ENCODE measurements at places on chromosomes 11 and 22.

DNA sequence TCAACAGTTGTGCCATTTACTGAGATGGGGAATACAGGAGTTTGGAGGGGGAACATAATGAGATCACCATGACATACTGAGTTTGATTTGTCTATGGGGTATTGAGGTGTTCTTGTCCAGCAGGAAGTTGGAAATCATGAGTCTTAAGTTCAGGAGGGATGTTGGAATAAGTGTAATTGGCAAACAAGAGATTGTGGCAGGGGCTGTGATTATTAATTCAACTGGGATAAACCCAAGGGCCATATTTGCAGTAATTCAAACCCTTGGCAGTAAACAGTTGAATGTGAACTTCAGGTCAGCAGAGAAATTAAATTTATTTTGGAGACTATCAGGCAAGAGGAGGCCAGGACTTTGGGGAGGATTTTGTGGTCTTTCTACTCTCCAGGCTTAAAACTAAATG lies 33.4 kb downstream of the ADM start:
- no peak for DNase-seq

GRCh38 chr11:66292543-66293332 lies 1.0 kb downstream of the TMEM151A start:
- no peak for DNase-seq

DNA sequence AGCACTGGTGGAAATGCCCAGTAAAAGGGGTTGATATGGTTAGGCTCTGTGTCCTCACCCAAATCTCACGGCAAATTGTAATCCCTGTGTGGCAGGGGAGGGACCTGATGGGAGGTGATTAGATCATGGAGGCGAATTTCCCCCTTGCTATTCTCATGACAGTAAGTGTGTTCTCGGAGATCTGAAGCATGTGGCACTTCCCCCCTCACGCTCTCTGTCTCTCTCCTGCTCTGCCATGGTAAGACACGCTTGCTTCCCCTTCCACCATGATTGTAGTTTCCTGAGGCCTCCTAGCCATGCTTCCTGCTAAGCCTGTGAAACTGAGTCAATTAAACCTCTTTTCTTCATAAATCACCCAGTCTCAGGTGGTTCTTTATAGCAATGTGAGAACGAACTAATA lies 37.4 kb downstream of the PACSIN2 start:
- no peak for DNase-seq

DNA sequence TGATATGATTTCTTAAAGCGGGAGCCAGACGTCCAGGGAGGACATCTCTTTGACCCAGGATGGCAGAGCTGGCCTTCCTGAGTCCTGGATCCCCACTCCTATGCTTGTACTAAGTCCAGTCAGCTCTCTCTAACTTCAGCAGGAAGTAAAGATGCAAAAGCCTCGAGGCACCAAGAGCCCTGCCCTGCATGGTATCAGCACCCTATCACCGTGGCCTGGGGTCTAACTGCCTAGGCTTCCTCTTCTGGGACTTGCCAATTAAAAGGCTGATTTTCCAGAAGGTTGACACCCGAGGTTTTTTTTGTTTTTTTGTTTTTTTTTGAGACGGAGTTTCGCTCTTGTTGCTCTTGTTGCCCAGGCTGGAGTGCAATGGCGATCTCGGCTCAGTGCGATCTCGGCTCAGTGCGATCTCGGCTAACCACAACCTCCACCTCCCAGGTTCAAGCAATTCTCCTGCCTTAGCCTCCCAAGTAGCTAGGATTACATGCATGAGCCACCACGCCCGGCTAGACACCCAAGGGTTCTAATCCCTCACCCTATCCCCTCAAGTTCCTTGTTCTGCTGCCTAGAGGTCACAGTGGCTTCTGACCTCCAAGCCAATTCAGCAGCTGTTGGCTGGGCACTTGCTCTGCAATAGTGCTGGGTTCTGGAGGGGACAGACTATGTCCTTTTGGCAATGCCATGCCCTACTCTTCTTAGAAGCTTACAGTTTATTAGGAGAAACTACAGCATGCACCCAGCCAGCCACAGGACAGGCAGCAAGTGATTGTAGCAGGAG lies 50.6 kb upstream of the FTH1 start:
- no peak for DNase-seq

- no peak for DNase-seq
These were observed 15.4 kb upstream of the CASTOR1 start for GRCh38 chr22:30304495-30305244.

GRCh38 chr22:27580311-27580897 lies 221.2 kb downstream of the MN1 start:
- DNase-seq, result no peak

DNA sequence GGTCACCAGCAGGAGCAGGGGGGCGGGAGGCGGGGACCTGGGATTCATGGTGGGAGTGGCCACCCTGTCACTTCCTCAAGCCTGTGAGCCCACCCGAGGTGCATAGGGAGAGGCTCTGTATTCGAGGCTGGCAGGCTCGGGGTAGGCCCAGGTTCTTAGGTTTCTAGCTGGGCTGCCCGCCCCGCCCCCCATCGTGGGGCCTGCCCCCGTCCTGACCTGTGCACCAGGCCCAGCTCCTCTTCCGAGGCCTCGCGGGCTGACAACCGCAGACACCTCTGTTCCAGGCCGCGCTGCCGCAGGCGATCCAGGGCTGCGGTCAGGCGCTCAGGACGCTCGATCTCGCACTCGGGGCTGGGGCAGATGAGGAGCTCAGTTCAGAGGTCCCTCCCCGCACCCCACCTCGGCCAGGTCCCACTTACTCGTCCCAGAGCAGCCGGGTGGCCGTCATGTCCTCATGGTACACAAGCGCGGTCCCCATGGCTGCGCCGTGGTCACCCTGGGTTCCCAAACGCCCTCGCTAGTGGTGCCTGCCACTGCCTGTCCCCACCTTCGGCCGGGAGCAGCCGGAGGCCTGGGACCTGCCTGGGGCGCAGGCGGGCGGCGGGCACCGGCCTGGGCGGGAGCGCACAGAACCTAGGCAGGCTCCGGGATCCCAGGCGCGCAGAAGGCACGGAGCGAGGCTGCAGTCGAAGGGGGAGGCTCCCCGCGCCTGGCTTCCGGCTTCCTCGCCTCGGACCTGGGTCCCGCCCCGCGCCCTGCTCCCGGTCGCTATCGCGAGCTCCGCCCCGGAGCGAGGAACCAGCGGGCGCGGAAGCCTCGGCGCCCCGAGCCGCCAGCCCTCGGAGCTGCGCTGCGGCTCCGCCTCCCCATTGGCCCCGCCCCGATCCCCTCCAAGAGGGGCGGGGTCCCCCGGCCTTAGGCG lies at the start of gene HDAC10:
Gene HDAC10 (minus strand): TSS at position 711 of the 922 bp plus-strand sequence. CDS start 233 bp downstream, at position 478.
- DNase-seq, result no peak

DNA sequence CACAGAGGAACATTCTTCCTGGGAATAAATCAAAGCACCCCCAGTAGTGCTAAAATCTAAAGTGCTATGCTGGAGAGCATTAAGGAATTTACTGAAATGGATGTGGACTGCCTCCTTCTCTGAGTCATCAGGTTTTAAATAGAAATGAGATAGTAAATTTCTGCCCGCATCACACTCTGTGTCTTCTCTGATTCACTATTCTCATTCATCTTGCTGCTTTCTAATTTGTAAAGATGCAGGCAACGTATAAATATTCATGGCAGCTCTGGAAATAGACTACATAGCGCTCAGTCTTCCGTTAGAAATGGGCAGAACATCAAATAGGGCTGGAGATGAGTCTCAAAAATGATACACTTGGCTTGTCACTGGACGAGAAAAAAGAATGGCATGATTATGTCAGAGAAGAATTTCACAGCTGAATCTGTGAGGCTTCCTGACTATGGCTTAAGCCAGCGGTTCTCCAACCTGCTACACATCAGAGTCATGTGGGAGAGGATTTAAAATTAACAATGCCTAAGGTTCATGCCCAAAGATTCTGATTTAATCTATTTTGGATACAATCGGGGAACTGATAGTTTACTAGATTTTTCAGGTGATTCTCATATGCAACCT lies 178.2 kb downstream of the LRRC4C start:
- no peak for DNase-seq

- no peak for DNase-seq
These were observed 62.2 kb upstream of the SOX6 start for GRCh38 chr11:16418428-16419097.

GRCh38 chr22:21766691-21767462 lies 31.3 kb upstream of the YPEL1 start:
- DNase-seq, result no peak

- DNase-seq, result no peak
These were observed 23.1 kb downstream of the POLR3H start for GRCh38 chr22:41521126-41521525.

DNA sequence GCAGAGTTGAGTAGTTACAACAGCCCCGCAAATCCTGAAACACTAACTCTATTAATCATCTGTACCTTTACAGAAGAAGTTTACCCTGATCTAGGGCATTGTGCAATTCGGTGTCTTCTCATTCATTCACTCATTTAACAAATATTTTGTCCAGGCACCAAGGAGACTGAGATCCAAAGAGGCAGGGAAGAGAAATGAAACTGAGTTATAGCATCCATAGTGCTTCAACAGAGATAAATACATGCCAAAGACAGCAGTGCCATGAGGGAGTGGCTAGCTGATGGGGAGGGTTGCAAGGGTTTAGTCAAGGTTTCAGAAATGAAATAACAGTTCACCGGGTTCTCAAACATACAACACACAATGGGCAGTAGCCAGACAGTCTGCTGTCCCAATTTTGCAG lies 40.2 kb upstream of the MTNR1B start:
- no peak for DNase-seq

- no peak for DNase-seq
These were observed 13.3 kb upstream of the RASL10A start for GRCh38 chr22:29328566-29329500.

DNA sequence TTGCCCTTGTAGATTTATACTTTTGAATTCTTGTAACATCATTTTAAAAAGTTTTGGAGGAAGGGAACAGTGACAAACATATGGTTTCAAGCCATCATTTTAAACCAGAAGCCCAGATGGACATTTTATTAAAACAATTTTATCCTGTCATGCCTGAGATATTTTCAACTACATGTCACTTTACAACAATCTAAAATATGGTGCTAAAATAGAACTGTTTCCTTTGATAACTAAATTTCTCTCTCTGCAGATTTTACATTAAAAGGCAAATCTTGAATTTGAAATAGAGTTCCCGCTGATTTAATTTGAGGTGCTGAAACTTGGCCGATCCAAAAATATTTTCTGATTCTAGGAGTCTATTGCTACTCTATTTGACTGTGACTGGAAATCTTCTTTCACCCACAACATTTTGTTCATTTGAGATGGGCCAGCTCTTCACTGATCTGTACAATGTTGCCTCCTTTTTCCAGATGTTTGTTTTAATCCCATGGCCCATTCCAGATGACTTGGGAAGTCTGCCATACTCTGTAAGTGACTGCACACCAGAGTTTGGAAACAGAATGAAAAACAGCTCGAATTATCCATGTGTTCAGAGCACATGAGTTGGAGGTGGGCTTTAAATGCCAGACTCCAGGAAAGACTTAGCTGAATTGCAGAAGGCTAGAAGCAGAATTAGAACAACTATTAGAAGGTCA lies 402.5 kb downstream of the TMEM135 start:
- DNase-seq, result no peak

GRCh38 chr11:17739945-17740338 lies 5.4 kb downstream of the KCNC1 start:
- DNase-seq, result no peak

- no peak for DNase-seq
These were observed 30.8 kb upstream of the SLC22A12 start for GRCh38 chr11:64560139-64560771.

DNA sequence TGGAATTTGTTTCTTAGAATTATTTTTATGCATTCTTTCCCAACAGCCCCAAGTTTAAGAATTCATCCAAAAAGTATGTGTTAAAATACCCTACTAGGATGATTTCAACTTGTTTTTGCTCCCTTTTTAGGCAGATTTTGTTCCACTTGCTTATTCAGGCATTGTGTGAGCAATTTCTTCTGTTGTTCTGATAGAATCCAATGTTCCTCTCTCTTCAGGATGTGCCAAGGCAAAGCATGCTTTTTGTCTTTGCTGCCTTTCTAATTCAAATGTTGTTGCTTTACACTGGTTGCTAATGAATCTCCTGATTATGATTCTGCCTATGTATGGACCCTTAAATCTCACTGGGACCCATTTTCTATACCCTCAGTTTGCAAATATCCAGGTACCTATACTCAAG lies 131.2 kb upstream of the ARHGAP42 start:
- DNase-seq, result no peak

DNA sequence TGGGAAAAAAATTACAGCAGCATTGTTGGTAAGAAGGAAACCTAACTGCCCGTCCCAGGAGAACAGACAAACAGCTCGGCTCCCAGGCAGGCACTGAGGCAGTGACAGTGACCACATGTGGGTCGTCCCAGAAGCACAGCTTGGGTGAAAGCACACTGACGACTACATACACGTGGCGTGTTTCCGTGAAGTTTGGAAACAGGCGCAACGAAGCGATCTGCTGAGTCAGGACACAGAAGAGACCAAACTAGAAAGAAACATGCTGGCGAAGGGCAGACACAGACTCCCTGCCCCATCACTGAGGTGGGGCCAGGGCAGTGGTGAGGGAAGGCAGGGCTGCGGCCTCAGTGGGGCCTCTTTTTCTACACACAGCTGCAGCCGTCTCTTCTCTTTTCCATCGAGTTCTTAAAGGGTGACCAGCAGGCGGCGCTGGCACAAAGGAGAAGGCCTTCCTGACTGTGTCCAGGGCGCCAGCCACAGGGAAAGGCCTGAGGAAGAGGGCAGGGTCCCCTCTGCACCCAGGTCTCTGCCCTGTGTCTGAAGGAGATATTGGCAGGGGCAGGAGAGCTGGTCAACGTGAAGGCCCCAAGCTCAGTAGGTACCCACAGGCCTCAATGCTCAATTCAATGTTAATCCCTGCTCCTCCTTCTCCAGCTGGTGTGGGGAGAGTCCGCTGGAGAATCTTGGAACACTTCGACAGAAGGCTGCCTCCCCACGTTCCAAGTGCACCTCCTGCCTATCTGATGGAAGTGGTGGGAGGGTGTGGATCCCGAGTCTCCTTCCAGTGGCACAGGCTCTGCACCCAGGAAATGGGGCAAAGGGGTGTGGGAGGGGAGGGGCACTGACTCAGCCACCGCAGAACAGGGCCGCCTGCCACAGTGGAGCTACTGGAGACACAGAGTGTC lies 19.9 kb downstream of the CARS1 start:
- peak; percentile 86 for DNase-seq

DNA sequence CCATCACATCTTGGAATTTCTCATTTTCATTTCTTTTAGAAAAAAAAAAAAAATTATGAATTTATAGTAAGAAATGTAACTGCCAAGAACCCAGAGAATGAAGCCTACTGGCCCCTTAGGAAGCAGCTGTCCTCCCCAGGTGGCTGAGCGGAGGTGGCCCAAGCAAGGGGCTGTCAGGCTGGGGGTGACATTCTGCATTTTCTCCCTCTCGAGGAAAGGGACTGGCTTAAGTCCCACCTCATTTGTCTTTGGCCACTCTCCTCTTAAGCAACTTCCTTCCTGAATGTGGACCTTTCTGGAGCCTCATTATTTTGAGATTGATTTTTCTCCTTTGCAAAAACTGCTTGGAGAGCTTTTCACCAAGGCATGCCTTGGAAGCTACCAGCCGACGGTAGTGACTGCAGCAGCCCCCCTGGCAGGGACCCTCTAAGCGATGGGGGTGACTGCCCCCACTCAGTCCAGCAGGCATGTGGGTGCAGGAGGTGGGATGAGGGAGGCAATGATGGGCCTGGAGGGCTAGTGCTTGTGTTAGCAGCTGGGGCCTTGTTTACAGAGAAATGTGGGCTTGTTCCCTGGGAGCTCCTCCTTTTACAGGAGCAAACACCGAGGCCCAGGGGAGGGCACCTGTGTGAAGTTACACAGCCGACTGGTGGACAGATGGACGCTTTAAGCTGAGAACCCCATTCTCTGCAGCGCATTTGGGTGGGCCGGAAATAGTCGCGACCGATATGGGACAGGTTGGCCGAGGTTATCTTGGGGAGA lies 111.7 kb downstream of the MORC2 start:
- no peak for DNase-seq
